Gastrocnemius medialis (tissue), 4 donors: ENCODE measurements at places on chromosomes 5 and 9. TPM values are rescaled to one million over a fixed set of nuclear protein-coding genes. Genes with fewer than 3 reads are reported as not detected.
A peak's percentile ranks its signal among the peaks of the same experiment; 100 is the strongest.

- H3K4me1 ChIP-seq: peaks cover 12% of the 10 kb centered on the region
- no peaks in the 10 kb centered on the region for H3K27me3 ChIP-seq
- H3K4me3 ChIP-seq: no peak overlapping the region
- no peak overlapping the region for H3K27ac ChIP-seq
Observed at GRCh38 chr9:136047076-136047774, 47.9 kb downstream of the NACC2 start.

GRCh38 chr9:23543419-23543818 is 282.6 kb downstream of the ELAVL2 start:
- H3K27ac ChIP-seq: no peak overlapping the region
- no peaks in the 10 kb centered on the region for H3K4me1 ChIP-seq
- no peaks in the 10 kb centered on the region for H3K36me3 ChIP-seq

GRCh38 chr9:3193791-3194190 is 332.0 kb downstream of the RFX3 start:
- H3K27me3 ChIP-seq: no peaks in the 10 kb centered on the region
- no peak for DNase-seq
- no peaks in the 10 kb centered on the region for H3K4me1 ChIP-seq

DNA sequence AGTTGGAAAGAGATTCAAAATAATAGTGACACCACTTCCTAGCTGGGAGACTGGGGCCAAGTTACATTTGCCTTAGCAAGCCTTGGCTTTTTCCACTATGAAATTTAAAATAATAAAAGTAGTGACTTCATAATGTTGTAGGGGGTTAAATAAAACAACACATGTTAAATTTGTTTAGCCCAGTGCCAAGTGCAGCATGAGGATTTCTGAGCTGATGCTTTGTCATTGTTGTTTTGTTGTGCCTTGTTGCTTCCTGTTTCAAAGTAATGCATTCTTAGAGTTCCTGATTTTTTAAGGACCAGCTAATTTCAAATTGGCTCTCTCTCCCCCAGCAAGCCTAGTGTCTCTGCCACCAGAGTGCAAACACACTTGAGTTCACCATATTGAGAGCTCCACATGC is 270.7 kb upstream of the PAPPA start:
- no peak overlapping the region for H3K27ac ChIP-seq
- H3K4me1 ChIP-seq: no peaks in the 10 kb centered on the region
- H3K36me3 ChIP-seq: no peaks in the 10 kb centered on the region

- peaks cover 15% of the 10 kb centered on the region for H3K4me1 ChIP-seq
- DNase-seq: no peak
- no peak overlapping the region for H3K27ac ChIP-seq
- H3K27me3 ChIP-seq: no peaks in the 10 kb centered on the region
Observed at GRCh38 chr5:80220245-80220897, 35.5 kb downstream of the SERINC5 start.

DNA sequence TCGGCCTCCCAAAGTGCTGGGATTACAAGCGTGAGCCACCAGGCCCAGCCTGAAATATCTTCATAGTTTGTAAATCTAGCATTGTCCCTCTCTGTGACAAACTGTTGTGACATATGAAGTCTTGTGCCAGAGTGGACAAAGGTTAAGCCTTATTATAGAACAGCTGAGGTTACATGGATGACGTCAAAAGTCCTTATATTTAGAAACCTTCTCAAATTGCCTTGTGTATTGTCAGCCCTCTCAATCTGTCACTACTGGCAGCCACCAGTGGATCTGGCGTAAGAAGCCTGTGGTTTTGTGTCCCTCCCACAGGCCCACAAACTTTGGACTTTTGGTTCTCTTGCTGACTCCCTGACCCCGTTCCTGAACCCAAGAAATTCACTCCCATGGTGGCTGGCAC is 79.4 kb upstream of the CCDC112 start:
- H3K4me1 ChIP-seq: peaks cover 39% of the 10 kb centered on the region
- H3K27me3 ChIP-seq: no peaks in the 10 kb centered on the region
- peak; percentile 81 for DNase-seq
- no peak overlapping the region for H3K4me3 ChIP-seq
- H3K27ac ChIP-seq: peak overlapping the region; percentile 95

DNA sequence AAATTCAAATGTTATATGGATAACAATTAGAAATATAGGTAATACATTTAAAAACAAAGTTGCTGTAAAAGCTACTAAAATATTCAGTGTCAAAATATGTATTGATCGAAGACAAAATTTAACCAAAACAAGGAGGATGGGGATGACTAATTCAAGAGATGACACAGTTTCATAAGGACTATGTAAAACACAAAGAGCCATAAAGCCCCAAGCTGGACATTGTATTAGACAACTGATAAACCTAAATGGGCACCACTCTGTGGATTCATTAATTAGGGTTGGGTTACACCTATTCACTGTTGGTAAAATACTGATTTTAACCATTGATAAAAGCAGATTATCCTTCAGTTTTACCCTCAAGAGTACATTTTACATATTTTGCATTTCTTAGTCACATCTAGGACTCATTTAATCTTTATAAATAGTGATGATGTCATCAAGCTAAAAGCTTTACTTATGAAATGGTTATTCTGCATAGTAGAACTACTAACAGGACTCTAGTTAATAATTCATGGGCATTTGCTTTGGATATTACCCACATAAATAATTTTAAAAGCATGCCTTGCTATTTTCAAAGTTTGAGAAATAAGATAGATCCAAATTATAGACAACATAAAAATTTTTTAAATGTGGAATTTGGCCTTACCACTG is 13.7 kb downstream of the TUT7 start:
- H3K27ac ChIP-seq: no peak overlapping the region
- DNase-seq: no peak
- H3K27me3 ChIP-seq: no peaks in the 10 kb centered on the region
- H3K4me1 ChIP-seq: peaks cover 5% of the 10 kb centered on the region
- peaks cover 98% of the 10 kb centered on the region for H3K36me3 ChIP-seq
- H3K4me3 ChIP-seq: no peak overlapping the region

DNA sequence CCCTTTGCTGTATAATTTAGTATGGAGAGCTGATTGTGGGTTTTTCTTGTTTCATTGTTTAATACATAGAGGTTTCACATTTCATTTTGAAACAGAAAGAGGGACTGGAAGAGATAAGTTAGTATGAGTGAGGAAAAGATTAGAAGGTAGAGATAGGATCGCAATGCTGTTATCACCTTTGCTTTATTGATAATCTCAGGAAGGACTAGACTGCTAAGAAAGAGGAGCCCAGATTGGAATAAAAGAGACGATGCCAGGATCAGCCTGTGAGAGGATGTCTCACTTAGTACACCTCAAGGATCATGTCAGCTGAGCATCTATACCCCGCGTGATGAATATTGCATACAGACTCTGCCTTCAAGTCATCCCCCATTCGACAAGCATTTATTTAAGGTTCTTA is 178.0 kb upstream of the DMAC1 start:
- no peaks in the 10 kb centered on the region for H3K27me3 ChIP-seq
- H3K27ac ChIP-seq: no peak overlapping the region
- no peaks in the 10 kb centered on the region for H3K4me1 ChIP-seq
- no peak for DNase-seq
- no peak overlapping the region for H3K4me3 ChIP-seq

PLCXD3 gene
- 0.49 TPM for total RNA-seq

DNA sequence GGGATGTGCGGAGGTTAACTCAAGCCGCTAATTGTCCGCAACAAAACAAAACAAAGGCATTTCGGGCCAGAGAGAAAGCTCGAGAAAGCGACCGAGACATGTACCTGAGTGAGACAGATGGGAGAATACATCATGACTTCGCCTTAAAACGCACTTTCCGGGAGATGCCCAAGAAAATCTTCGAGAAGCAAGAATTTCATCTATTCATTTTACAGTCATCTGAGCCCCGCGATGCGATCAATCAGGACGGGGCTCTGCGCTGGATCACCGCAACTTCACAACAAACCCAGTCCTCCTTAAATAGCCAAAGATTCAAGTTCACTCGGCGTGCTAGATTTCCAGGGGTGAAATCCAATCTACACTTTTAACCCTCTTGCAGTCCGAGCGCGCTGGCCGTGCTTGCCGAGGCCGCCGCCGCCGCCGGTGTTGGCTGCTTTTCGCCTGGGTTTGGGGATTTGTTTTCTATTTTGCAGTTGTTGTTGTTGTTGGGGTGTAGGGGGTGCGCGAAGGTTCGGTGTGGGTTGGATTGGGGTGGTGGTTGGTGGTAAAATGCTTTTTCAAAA is 482 bp downstream of the NFIB start:
- peak overlapping the region; percentile 98 for H3K27ac ChIP-seq
- no peaks in the 10 kb centered on the region for H3K27me3 ChIP-seq

KIF12 gene
- not detected for total RNA-seq

DNA sequence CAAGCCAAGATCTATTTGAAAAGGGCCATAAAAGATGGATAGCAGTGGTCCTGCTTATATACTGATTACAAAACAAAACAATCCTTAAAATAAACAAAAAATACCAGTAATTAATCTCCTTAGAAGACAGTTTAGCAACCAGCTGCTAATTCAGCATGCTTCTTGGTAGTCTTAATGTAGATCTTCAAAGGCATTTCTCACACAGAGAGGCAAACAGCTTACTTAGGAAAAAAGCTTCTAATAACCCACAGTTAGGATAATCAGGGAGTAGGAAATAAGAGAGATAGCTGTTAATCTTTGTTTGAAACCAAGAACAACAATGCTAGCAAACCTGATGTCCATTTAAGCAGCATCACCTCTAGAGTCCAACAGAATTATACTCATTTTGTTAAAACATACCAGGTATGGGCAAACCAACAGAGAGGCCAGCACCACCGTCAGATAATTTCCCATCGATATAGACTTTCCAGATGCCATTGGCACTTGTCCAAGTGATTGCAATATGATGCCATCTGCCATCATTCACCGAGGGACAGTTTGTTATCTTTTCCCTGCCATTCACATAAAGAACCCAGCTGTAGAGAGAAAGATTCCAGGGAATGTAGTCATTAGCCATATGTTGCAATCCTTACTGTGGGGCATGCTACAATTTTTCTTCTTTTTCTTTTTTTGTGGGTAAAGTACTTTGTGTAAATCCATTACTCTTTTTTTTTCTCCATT is 105.6 kb upstream of the TXNDC8 start:
- no peak overlapping the region for H3K27ac ChIP-seq
- H3K36me3 ChIP-seq: no peaks in the 10 kb centered on the region
- no peaks in the 10 kb centered on the region for H3K4me1 ChIP-seq
- no peak for DNase-seq

GRCh38 chr5:60505373-60506171 is 194.4 kb downstream of the DEPDC1B start:
- H3K27ac ChIP-seq: no peak overlapping the region
- DNase-seq: no peak
- no peaks in the 10 kb centered on the region for H3K27me3 ChIP-seq
- H3K36me3 ChIP-seq: no peaks in the 10 kb centered on the region

- no peak overlapping the region for H3K4me3 ChIP-seq
- DNase-seq: no peak
- H3K27ac ChIP-seq: peak overlapping the region; percentile 38
- no peaks in the 10 kb centered on the region for H3K27me3 ChIP-seq
Observed at GRCh38 chr9:113918697-113919350, 42.7 kb downstream of the ZNF618 start.

DNA sequence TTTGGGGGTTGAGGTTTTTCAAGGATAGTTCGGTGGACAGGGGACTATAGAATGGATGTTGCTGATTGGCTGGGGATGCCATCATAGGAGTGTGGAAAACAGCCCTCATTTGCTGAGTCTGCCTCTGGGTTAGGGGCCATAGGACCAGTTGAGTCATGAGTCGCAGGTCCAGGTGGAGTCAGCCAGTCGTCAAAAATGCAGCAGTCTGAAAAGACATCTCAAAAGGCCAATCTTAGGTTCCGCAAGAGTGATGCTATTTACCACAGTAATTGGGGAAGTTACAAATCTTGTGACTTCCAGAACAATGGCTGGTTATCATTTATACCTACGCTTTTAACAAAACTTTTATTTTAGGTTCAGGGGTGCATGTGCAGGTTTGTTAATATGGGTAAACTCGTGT is 276.0 kb upstream of the DMRT1 start:
- H3K27ac ChIP-seq: no peak overlapping the region
- no peak for DNase-seq
- H3K4me1 ChIP-seq: no peaks in the 10 kb centered on the region
- H3K36me3 ChIP-seq: no peaks in the 10 kb centered on the region
- H3K27me3 ChIP-seq: no peaks in the 10 kb centered on the region

DNA sequence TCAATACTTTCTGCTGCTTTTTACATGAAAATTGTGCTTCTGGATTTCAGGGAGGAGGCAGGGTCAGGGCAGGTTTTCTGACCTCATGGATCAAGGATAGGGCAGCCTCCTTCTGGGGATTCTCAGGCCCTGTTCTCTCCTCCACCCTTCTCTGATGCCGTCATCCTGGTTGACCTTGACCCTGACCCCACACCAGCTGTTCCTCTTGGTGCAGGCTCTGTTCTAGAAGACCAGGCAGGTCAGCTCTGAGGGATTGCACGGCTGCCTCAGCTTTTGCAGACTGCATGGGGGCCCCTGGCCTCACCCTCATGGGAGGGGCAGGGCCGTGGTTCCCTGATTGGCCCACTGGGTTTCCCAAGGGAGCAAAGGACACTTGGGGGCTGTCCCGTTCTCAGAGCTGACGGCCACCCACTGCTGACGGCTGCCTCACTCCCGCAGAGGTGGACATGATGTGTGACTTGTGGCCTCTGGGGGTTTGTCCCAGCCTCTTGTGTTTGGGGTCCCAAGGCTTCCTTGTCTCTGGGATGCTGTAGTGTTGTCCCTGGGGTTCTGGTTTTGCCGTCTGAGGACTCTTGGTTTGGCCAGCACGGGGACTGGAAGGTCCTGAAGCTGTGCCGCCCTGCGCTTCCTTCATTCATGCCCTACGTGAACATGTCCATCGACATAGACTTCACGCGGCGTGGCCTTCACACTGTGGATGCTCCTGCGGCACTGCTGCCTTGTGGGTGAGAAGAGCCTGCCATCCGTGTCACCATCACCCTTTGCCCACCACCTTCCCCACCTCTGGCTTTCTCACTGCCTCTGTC is 34.5 kb downstream of the CEP72 start:
- no peaks in the 10 kb centered on the region for H3K36me3 ChIP-seq
- no peaks in the 10 kb centered on the region for H3K27me3 ChIP-seq
- H3K27ac ChIP-seq: no peak overlapping the region
- DNase-seq: no peak
- no peak overlapping the region for H3K4me3 ChIP-seq

NTRK2 gene
- total RNA-seq: 1.3 TPM

DNA sequence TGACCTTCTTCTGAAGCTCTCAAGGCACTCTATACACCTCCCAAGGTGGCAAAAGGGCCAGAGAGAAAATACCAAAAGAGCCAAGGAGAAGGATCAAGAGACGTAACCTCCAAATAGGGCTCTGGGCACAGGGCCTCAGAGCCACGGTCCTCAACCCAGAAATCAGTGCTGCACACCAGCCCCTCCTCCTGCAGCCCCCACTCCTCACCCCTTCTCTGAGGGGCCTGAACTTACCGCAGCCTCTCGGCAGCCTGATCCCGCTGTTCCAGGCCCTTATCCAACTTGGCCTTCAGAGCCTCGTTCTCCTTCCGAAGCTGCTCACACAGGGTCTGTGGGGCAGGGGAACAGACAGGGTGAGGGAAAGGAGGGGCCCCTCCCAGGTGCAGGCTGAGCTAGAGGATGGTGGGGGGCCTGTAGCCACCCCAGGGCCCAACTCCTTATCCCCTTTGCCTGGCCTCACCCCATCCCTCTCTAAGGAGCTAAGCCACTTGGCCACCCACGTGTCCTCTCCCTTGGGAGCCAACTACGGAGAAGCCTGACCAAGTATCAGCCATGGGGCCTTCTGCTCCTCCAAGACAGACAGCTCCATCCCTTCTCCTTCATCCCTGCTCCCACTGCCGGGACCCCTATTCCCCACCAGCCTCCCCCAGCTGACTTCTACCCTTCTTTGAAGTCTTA is 28.8 kb downstream of the TNIP1 start:
- peak overlapping the region; percentile 73 for H3K27ac ChIP-seq
- peak; percentile 26 for DNase-seq
- H3K4me3 ChIP-seq: no peak overlapping the region

HRH2 gene
- total RNA-seq: 0.51 TPM

CARTPT gene
- total RNA-seq: not detected
